Stimulated activated CD8-positive, alpha-beta memory T cell treated with anti-CD3 and anti-CD28 coated beads, Interleukin-4, amount 100 ng/mL, for 24 hours (primary cell): ENCODE measurements at places on chromosomes 5 and 9.
A peak's percentile ranks its signal among the peaks of the same experiment; 100 is the strongest.

DNA sequence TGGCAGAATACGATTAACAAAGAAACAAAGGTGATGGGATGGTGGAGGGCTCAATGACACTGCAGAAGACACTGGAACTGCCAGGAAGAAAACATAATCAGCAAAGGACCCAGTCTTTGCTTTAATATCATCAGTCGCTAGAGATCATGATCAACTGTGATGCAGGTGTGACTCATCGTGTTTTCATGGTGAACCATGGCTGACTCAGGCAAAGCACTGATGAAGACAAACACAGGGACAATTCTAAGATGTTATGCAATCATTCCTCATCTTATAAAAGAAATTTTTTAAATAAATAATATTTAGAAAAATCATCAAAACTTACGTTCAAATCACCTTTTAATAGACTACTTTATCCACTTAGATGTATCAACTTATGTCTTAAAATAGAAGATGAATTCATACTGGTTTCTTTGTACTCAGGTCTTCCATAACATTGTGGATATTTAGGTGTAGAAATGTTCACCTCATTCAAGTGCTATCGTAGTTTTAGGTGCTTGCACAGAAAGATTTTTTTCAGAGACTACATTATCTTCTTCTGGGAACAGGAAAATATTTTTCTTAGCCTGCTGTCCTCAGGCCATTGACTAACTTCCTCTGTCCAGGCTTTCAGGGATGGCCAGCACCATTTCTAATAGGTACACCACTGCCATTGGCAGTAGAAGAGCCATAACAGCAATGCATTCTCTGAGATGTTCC, 673.4 kb upstream of the MEF2C start:
- DNase-seq, result no peak

DNA sequence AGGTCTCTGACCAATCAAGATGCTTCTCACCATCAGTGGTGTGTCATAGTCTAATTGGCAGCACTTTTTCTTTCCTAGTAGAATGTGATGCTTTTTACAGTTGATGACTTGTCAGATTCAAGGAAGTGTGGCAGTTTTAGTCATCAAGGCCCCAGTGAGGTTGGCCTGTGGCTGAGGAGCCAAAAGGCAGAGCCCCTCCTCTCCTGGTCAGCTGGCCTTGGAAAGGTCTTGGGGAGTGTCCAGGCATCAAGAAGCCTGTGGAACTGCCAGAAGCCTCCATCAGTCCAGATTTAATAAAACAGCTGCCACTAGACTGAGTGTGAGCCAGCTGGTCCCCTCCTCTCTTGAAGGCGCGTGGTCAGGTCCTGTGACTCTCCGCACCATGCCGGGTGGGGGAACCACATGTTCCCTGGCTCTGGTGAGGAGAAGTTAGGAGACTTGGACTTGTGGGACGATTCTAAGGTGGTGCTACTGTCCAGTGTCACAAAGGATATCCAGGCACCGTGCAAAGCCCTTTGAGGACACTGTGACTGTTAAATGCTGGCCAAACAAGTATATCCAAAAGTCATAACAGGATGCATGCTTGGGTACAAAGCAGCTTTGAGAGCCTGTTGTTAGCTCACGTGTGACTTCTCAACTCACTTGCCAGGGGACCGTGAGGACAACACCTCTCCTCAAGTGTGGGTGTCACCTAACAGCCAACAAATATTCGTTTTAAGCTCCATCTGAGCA, 6.1 kb upstream of the ANGPTL2 start:
- no peak for DNase-seq

DNA sequence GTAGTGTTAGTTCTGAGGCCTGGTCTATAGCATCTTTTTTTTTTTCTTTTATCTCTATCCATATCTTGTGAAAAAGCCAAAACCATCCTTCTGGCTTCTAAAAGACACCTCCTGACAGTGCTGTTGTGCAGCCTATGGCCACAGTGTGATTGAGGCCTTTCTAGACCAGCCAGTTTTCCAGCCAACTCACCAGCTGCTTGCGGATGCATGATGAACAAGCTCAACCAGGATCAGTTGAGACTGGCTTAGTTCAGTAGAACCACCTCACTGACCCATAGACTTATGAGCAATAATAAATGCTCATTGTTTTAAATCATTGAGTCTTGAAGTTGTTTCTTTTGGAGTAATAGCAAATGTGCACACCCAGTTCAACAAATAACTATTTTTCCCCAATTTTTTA, 296.9 kb downstream of the FAM170A start:
- no peak for DNase-seq

GRCh38 chr5:139676406-139676805, 28.3 kb downstream of the CXXC5 start:
- DNase-seq, result no peak

GRCh38 chr5:55308254-55308836, 556 bp downstream of the MTREX start:
- DNase-seq, result no peak

- peak; percentile 26 for DNase-seq
Observed at GRCh38 chr9:117782931-117783788, 79.0 kb downstream of the TLR4 start.

- DNase-seq, result no peak
Observed at GRCh38 chr5:135170500-135170899, 136.5 kb upstream of the PITX1 start.

GRCh38 chr5:164650427-164650826, 1145.0 kb downstream of the MAT2B start:
- DNase-seq, result no peak

DNA sequence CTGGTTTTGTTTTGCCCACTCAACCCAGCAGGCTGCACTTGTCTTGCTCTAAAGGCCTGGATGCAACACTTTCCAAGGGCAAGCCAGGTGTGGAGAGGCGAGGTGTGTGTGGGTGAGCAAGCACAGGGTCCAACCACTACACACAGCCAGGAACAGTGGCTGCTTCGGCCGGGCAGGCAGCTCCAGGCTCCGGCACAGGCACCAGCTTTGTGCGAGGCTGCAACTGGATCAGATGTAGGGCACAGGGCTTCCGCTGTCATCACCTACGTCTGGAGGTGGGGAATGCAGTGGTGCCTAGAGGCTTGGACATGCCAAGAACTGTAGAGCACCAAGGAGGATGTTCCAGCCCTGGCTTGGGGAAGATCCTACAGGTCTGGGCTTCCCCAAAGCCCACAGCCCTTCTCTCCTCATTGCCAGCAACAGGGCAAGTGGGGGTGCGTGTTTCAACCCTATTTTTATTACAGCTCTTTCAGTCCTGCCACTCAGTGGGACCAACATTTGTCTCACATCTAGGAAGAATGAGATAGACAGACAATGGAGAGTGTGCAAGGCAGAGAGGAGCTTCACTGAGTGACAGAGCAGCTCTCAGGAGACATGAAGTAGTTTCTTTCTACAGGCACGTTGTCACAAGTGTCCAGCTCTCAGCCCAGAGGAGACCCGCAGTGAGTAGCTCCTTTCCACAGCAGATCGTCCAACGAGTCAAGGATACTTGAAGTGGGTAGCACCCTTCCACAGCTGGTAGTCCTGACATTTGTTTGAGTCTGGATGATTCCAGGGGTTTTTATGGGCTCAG, 622.2 kb downstream of the CDH9 start:
- no peak for DNase-seq

GRCh38 chr5:135029477-135030122, 4.4 kb downstream of the PITX1 start:
- no peak for DNase-seq

GRCh38 chr5:95445995-95446394, 54.8 kb downstream of the FAM81B start:
- DNase-seq, result no peak

GRCh38 chr5:89606939-89607534, 724.1 kb upstream of the MEF2C start:
- DNase-seq, result no peak

GRCh38 chr5:11040345-11040744, 279.3 kb upstream of the DAP start:
- DNase-seq, result no peak

GRCh38 chr5:173556142-173557028, 60.1 kb downstream of the BOD1 start:
- no peak for DNase-seq

DNA sequence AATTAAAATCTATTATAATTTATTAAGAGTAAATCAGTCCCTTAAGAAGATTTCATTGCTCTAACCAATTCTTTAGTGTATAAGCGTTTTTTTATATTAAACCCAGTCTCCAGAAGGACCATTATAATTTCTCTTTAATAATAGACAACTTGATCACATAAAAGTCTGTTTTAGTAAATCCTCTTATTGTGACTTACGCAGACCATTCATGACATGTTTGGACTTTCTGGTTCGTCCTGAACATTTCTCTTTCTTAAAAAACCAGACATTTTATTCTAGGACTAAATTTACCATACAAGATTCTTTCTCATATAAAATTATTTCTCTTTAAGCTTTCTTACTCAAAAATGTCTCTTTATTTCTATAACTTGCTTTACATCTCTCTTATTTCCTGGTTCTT, 196.2 kb upstream of the RAI14 start:
- DNase-seq, result no peak

- DNase-seq, result no peak
Observed at GRCh38 chr9:135505406-135506187, 5.1 kb downstream of the MRPS2 start.

DNA sequence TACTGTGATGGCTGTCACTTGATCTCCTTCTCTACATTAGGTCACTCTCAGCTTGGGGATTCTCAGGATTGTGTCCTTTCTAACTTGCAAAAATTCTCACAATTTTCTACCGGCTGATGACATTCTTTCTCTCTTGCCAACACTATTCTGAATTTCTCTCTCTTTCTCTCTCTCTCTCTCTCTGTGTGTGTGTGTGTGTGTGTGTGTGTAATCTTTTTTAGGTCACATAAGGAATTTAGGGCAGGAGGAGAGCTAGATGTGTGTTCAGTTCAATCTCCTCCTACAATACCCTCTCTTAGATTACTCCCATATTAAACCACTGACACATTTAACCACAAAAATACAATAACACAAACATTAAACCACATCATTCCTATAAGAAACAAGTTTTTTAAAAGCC, 242.3 kb upstream of the NREP start:
- no peak for DNase-seq

DNA sequence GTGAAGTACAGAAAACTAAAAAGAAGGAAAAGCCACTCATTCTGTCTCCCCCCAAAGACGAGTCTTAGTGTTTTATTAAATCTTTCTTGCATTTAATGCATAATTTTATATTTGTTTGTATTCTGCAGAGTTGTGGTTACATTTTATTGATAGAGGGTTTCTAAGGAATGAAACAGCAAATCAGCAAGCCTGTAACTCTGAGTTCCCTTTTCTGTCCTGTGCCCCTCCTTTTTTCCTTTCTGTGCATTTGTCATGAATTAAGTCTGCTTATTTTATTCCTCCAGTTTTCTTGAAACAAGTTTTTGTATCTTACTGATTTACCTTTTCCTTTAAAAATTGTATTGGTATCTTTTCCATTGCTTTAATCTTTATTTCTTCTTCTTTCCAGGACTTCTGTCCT, 132.8 kb downstream of the MUSK start:
- no peak for DNase-seq

- no peak for DNase-seq
Observed at GRCh38 chr9:116516456-116516855, 170.6 kb upstream of the TRIM32 start.

DNA sequence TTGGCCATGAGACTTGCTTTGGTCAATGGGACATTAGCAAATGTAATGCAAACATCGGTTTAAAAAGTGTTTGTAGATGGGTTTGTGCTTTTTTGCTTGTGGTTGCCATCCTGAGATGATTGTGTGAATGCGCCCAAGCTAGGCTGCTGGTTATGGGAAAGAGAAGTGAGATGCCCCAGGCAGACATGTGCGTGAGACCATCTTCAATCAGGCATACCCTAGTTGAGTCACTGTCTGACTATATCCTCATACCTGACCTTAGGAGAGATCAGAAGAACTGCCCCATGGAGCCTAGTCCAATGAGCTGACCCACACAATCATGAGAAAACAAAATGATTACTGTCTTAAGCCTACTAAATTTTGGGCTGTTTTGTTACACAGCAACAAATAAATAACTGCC, 36.8 kb upstream of the ZNF608 start:
- DNase-seq, result no peak

DNA sequence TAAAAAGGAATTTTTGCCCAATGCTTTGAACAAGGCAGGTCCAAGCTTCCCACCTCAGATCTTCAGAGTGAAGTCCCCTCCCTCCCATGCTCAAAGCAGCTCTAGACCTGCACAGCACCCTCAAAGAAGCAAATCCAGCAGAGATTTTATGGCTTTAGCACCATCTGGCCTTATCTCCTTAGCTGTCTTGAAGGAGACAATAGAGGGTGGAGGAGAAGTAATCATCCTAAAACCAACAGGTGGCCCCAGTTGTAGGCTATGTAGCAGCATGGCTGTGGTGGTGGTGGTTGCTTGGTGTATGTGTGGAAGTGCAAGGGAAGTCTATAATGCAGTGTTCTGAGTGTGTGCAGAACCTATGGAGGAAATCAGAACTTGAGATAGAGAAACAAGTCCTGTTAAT, 140.1 kb downstream of the GRIA1 start:
- DNase-seq, result no peak

DNA sequence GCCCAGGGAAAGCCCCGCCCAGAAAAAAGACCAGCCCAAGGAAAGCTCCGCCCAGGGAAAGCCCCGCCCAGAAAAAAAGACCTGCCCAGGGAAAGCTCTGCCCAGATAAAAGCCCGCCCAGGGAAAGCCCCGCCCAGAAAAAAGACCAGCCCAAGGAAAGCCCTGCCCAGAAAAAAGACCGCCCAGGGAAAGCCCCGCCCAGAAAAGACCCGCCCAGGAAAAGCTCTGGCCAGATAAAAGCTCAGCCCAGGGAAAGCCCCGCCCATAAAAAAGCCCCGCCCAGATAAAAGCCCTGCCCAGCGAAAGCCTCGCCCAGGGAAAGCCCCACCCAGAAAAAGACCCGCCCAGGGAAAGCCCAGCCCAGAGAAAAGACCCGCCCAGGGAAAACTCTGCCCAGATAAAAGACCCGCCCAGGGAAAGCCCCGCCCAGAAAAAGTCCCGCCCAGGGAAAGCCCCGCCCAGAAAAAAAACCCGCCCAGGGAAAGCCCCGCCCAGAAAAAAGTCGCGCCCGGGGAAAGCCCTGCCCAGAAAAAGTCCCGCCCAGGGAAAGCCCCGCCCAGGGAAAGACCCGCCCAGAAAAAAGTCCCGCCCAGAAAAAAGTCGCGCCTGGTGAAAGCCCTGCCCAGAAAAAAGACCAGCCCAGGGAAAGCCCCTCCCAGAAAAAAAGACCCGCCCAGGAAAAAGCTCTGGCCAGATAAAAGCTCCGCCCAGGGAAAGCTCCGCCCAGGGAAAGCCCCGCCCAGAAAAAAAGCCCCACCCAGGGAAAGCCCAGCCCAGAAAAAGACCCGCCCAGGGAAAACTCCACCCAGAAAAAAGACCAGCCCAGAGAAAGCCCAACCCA, 11.9 kb downstream of the GRIN1 start:
- DNase-seq, result no peak

DNA sequence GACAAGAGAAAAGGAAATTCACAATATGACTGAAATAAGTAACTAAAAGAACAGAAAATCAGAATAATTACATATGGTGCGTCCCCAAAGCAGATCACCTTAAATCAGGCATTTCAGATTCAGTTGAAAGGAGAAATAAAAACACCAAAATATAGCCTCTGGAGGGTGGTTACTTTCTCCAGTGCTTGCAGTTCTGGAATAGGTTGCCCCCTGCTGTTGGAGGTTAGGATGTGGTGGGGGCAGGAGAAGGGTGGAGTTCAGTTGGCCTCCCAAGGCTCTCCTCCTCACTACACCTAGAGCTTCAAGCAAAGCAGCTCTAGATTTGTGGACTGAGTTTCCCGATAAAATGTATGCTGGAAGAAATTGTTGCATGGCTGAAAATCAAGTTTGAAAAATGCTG, 338.2 kb upstream of the TLE4 start:
- no peak for DNase-seq
